ENCODE measurements at places on chromosomes 4 and X. TPM values are rescaled to one million over a fixed set of nuclear protein-coding genes. Genes with fewer than 3 reads are reported as not detected.

GRCh38 chr4:108830509-108831244 lies 67.8 kb upstream of the ETNPPL start:
- DNase-seq: no peak

GRCh38 chr4:29423836-29424721 lies 1296.1 kb upstream of the PCDH7 start:
- DNase-seq: no peak

Gene GAB3
- total RNA-seq: 5.4 TPM

Gene PLAC1
- total RNA-seq: not detected

DNA sequence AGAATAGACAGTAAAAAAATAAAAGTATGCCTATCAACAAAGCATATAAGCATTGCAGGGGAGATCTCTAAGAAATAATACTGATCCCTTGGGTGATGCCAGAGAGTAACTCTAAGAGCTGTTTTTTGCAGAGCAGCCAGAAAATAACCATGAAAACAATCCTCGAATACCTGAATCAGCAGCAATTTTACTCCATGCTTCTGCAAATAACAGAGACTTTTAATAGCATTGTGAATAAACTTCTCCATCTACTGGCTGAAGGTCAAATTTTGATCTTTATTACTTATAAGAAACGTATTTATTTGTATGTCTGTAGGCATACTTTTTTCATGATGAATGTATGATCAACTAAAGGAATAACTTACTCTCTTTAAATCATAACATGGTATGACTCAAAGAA lies 334.5 kb downstream of the GALNTL6 start:
- DNase-seq: no peak

DNA sequence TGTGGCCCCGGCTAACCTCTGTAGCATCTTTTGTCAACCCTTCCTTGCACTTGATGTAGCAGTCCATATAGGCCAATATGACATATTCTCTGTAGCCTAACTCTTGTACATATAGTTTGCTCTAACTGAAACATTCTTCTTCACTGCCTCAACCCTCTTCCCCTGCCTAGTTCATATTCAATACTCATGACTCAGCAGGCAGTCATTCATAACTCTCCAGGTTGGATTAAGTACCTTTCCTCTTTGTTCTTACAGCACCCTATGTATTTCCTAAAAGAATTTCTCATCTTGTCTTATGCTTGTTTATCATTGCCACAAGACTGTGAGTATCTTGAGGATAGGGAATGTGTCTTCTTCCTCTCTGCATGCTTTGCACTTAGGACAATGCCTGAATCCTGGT lies 76.9 kb downstream of the TMLHE start:
- DNase-seq: no peak

GRCh38 chr4:4866124-4866865 lies 6.8 kb downstream of the MSX1 start:
- DNase-seq: no peak

DNA sequence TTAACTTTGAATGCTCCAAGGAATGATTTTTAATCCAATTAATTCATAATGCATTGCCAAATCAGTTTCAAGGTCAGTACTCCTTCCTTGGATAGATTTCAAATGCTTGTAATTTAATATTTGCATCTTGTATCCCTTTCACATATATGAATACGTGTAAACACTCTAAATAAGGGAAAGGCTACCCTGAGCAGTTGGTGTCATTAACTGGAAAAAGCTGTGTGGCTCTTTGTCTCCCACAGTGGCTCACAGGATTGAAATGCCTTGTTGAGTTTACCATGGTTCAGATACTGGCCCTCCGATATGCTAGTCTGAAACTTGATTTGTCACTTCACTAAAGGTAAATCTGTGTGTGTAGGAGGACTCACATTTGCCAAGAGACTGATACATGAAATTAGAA lies 16.7 kb upstream of the ACOT9 start:
- DNase-seq: no peak

GRCh38 chr4:147674073-147674472 lies 9.9 kb downstream of the PRMT9 start:
- no peak for DNase-seq

- DNase-seq: no peak
Measured at GRCh38 chrX:24025741-24026403, 1.1 kb downstream of the KLHL15 start.

GRCh38 chr4:5511791-5512190 lies 196.6 kb downstream of the EVC2 start:
- DNase-seq: peak; percentile 47

GRCh38 chr4:915595-915994 lies 16.5 kb downstream of the GAK start:
- no peak for DNase-seq

GRCh38 chr4:146029939-146030710 lies 91.5 kb upstream of the ZNF827 start:
- no peak for DNase-seq

DNA sequence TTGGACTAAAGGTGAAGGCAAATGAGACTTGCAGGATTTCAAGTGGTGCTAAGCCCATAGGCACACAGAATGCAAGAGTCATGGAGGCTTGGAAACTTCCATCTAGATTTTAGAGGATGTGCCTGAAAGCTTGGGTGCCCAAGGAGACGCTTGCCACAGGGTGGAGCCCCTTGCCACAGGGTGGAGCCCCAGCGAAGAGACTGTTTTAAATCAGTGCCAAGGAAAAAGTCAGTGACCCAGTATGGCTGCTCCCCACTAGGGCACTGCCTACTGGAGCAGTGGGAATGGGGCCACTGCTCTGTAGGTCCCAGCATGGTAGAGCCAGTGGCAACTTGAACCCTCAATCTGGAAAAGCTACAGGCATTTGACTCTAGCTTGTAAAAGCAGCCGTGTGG lies 794.2 kb upstream of the LCORL start:
- no peak for DNase-seq

DNA sequence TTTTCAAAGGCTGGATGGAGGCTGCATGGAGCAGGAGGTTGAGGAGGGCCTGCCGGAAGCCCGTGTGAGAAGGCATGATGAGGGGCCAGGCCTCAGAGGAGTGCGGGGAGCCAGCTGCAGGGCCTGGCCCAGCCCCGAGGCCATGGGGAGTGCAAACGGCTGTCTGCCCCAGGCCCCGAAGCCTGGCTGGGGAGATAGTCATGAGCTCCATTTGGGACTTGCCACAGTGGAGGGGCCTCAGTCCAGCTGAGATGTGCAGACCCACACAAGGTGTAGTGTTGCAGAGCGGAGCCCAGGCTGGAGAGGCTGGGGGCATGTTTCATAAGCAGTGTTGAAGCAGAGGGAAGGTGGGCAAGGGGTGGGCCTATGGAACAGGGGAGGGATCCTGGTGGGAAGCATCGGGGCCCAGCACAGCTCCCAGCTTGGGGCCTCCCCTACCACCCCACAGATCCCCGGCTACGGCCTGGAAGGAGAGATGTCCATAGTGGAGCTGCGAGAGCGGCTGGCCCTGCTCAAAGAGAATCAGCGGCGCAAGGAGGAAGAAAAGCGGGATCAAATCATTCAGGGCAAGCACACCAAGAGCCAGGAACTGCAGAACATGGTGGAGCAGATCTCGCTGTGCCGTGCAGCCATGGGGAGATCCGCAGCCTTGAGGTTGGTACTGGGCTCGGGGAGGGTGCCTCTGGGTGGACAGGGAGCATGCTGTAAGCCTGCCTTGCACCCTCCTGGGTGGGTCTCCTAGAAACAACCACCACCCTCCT lies 9.1 kb upstream of the RNF4 start:
- DNase-seq: no peak

Gene TDO2
- not detected for total RNA-seq

- no peak for DNase-seq
Measured at GRCh38 chr4:104022226-104022625, 302.4 kb upstream of the TACR3 start.

GRCh38 chr4:138341739-138342415 lies 99.7 kb upstream of the SLC7A11 start:
- DNase-seq: no peak

DNA sequence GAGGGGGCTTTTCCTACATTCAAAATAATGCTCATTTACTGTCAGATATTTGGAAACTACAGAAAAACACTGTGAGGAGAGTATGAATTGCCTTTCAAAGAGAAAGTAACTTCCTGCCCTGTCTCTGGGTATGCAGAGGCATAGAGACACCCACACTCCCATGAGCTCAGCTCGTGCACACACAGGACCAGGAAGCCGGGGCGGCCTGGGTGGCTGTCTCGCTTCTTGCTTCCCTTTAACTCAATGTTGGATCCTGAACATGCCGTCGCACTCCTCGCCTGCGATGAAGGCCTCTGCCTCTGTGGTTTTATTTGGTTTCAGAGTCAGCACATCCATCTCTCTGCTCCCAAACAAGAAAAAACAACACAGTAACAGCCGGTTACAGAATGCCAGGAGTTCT lies 40.1 kb upstream of the GPR78 start:
- DNase-seq: no peak

GRCh38 chr4:182866746-182867145 lies 50.4 kb downstream of the DCTD start:
- no peak for DNase-seq

DNA sequence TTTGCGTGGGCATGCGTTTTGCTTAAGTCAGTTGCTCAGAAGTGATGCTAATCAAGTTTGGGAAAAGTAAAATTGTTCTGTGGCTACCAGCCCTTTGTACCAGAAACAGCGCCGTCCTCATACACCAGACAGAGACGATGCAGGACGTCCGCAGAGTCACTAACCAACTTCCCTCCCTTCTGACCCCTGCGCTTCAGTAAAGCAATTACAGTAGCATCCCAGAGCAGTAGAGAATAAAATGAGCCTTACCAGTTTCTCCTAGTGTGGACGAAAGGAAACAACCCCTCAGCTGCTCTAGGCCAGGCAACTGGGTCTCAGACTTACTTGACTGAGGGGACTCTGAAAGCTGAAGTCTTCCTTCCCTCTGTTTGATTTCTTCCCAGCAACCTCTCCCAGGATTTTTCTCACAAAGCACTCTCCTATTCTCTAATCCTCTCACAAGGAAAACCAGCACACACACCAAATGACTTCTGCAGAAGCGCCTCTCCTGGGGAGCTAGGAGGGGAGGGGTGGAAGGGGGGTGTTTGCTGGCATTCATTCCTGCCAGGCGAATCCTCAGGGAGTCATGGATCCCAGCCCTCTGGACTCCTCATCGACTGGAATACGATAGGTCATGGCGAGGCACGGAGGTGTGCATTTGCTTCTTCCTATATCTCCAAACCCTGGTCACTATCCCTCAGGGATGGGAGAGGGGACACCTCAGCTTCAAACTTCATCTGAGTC lies 56.0 kb upstream of the MID1 start:
- no peak for DNase-seq

Gene TRO
- total RNA-seq: 3.5 TPM

Gene MAGEA11
- total RNA-seq: not detected

Gene CD38
- total RNA-seq: 3.2 TPM

DNA sequence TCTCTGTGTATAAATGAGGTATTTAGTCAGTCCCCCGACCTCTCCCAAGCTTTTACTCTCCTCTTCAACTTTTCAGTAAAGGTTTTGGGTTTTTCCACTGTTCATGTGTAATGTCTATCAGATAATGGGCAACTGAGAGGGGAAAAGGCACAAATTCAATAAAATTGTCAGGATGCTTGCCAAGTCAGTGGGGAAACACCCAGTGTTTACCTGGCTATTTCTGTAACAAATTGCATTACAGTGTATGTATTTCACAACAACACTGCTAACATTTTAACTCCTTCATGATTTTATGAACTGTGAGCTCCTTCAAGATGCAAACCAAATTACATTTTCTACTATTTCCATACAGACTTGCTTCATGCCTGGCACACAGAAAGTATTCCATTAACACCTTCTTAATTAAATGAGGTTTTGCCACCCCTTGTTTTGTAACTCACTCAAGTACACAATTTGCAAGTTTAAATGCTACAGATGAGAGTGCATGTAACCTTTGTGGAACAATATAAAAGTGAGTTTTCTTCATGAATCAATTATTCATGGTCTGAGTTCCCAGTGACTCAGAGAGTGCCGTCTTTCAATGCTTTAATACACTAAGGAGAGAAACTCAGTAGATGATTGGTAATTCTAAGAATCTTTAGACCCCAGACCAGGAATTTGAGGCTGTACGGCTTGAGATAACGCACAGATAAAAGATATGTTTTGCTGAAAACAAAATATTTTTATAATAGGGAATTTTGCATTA lies 149.8 kb upstream of the TLL1 start:
- DNase-seq: no peak

GRCh38 chrX:66672106-66672505 lies 33.2 kb upstream of the EDA2R start:
- no peak for DNase-seq

Gene SOX3
- not detected for total RNA-seq
